ENCODE measurements at places on chromosomes 3 and 15.

- DNase-seq: no peak
These were observed 89.9 kb downstream of the IQSEC1 start for GRCh38 chr3:12983319-12983718.

GRCh38 chr15:31262901-31263671, 63.5 kb upstream of the KLF13 start:
- no peak for DNase-seq

DNA sequence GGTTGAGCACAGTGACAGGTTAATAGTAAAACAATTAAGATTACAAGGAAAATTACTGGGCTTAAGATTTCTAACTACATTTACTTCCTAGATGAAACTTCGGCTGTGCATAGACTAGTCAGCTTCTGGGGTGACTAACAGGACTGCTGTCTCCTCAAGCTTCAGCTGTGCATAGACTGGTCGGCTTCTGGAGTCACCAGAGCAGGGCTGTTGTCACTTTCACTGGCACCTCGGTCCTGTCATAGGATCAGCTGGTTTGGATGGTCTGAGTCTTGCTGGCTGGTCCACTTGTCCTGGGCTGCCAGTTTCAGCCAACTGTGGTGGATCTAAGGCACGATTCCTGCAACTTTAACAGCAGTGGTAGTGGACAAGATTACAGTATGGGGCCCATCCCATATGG, 23.9 kb upstream of the ACAD9 start:
- DNase-seq: no peak

DNA sequence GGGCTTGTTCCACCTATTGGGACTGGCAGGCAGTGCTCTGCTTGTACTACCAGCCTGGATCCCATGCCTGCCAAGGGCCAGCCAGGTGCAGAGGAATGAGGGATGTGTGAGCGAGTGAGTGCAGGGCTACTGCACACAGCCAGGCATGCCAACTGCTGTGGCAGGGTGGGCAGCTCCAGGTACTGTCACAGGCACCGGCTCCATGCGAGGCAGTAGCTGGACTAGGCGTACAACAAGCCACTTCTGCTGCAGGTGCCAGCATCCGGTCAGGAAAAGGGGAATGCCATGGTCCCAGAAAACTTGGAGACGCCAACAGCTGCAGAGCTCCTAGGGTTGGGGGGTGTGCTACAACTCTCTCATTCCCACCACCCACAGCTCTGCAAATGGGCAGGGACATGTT, 1356.7 kb downstream of the SI start:
- DNase-seq: no peak

DNA sequence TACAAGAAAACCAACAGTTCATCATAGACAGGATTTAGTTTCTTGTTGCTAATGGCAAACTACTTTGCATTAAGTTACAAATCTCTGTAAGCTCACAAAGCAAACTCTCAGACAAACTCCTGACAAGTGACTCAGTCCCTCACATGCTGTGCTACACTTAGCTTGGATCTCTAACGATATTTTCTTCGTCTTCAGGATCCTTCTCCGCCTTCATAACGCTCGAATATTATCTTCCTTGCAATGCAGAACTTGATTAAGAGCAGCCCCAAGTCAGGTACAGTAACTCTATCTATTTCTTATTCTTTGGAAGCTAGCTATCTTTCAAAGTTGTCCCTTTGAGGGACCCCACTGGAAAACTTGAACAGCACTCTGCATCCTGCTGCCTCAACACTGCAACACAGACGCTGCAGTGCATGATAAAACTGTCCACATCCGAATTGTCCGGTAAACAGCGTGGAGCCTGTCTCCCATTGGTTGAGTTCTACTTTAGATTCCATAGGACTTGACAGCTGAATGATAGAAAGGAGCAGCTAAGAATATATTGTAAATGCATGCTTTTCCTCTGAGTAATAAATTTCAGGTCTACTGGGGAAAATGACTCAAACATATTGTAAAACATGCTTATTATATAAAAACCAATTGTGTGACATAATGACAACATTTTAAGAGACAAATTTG, 61.3 kb downstream of the UACA start:
- DNase-seq: no peak

DNA sequence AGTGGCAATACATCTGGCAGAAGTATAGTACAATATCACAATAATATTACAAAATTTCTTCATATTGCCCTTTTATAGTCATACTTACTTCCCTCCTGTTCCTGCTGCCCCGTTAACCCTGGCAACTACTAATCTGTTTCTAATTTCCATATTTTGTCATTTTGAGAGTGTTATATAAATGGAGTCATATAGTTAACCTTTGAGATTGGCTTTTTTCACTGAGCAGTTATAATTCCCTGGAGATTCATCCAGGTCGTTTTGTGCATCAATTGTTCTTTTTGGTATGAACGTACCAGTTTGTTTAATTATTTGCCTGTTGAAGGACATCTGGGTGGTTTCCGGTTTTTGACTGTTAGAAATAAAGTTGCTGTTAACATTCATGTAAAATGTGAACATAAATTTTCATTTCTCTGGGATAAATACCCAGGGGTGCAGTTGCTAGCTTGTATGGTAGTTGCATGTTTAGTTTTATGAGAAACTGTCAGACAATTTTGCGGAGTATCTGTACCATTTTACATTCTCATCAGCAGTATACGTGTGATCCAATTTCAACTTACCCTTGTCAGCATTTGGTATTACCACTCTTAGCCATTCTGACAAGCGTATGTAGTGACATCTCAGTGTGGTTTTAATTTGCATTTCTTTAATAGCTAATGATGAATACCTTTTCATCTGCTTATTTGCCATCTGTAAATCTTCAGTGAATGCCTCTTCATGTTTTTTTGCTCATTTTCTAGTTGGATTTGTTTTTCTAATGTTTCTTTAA, 32.2 kb upstream of the IL20RB start:
- no peak for DNase-seq

DNA sequence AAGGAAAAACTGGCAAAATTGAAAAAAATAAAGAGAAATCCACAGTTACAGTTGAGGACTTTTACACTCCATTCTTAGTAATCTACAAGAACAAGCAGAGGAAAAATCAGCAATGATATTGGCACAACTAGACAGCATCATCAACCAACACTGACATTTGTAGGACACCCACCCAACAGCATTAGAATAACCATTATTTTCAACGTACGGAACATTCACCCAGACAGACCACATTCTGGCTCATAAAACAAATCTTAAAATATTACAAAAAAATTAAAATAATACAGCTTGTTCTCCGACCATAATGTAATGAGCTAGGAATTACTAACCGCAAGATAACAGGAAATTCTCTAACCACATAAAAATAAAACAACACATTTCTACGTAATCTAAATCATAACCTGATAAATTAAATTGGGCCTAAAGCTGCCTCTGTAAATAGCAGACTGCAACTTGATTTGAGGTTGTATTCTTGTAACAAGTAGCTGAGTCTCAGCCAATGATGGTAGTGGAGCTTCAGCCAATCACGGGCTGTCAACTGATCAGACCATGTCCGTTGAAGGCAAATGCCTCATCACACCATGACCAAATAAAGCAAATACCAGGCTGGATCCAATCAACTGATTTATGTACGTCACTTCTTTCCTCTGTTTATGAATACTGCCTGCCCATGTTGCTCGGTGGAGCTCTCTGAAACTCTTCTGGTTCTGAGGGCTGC, 9.2 kb downstream of the PLSCR4 start:
- no peak for DNase-seq

Measured in stimulated activated CD4-positive, alpha-beta T cell treated with anti-CD3 and anti-CD28 coated beads, TNF-alpha, amount 100 ng/mL, for 24 hours (primary cell).